Stimulated activated CD4-positive, alpha-beta T cell treated with anti-CD3 and anti-CD28 coated beads, Interleukin-1b, Interleukin-23, amount 100 ng/mL, for 1 hour (primary cell): ENCODE measurements at places on chromosomes 1 and 21.

- no peak for DNase-seq
Observed at GRCh38 chr1:186189156-186189555, 185.9 kb downstream of the TPR start.

DNA sequence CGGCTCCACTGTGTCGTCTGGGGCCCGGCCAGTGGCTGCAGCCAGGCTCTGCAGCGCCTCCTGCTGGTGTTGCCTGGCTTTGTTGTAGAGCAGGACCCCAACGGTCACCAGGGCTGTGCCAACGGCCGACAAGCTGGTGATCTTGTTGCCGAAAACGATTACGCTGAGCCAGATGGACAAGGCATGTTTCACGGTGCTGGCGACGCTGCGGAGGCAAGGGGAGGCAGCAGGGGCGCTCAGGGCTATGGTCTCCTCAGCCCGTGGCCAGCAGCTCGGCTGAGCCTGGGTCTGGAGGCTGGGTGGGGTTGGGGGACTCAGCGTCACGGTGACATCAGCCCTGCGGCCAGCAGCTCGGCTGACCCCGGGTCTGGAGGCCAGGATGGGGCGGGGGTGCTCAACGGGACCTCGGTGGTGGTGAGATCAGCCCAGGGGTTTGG lies 7.0 kb upstream of the CDK11B start:
- no peak for DNase-seq

DNA sequence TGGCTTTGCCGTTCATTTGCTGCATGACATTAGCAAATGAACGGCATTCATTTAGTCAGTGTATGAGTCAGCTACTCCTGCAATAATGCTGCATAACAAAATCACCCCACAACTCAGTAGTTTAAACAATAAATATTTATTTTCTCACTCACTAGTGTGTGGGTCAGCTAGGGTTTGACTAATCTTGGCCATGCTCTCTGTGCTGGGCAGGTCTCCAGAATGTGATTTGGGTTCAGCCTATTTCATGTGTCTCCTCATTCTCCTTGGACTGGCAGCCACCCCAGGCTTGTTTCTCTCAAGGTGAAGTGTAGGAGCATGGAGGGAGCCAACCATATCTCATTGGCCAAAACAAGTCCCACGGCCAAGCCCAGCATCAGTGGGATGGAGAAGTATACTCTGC lies 104.3 kb downstream of the LACTBL1 start:
- DNase-seq, result no peak

DNA sequence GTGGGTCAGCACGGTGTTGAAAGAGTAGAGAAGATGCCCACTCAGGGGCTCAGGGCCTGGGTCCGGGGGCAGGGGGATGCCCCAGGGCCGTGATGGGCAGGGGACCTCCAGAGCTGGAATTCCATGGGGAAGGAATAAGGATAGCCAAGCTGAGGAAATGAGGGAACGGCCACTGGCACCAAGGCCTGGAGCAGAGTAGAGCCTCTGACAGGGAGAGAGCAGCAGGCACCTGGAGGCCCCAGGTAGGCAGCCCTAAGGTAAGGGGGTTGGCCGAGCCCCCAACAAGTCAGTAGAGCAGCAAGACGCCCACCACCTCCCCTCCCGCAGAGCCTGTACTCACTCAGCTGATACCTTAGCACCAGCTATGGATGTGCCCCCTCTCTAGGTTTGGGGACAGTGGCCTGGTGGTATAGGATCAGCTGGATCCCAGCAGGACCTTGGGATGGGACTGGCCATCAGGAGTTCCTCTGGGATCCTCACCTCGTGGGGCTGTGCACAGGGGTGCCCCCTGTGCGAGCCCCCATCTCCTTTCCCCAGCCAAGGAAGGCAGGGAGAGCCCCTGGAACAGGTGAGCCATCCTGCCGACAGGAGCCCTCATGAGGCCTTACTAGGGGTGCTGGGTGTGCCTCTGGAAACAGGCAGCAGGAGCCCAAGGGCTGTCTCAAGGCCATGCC lies 21.0 kb upstream of the ARF1 start:
- DNase-seq, result no peak

GRCh38 chr1:215476541-215476940 lies 90.6 kb upstream of the KCTD3 start:
- no peak for DNase-seq

DNA sequence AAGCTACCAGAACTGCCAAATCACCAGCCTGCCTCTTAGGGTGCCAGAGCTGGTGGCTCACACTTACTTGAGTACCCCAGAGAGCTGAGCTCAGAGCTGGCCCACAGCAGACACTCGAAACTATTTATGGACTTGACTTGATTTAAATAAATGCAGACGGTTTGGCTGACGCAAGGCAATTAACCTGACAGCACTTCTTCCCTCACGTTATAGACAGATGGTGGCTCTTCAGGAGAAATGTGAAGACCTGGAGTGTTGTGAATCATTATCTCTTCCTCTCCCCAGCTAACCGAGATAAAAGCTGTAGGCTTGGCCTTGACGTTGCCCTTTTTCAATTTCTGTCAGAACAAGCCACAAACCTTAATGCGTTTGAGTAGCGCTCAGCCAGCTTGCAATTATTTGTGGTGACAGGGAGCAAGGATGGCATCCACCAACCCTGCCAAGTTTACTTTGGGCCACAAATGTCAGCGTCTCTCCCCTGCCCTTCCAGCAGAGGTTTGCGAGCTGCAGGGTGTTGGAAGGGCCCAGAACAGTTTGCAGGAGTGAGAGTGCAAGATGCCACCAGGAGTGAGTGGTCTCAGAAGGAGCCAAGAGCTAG lies 34.0 kb upstream of the BCAR3 start:
- DNase-seq, result no peak

DNA sequence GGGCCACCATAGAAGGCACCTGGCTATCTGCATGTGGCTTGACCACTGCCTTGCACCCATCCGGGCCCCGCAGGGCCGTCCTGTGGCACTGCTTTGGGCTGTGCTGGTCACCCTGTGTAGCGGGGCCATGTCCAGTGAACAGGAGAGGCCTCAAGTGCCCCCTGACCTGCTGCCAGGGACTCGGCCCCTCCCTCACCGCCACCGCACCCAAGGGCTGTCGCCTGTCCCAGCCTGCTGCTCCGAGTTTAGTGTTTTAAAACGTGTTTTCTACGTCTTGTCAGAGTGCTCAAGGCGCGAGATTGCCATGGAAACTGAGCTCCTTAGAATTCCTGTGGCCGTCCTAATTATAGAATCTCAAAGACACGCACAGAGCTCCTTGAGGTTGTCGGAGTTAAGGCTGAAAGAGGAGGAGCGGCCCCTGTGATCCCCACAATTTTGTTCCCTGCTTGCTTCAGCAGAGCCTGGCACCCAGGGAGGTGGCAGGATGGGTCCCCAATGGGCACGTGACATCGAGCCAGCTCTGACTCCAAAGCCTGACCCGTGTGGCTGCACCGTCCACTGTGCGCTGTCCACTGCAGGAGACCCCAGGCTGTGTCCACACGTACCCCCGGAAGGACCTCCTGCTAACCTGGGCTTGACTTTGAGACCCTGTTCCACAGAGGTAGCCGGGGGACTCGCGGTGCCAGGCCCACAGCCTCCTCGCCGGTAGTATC lies 66.2 kb downstream of the FAAP20 start:
- no peak for DNase-seq

- DNase-seq, result no peak
Observed at GRCh38 chr1:228922722-228923376, 187.6 kb downstream of the RHOU start.

GRCh38 chr1:58922302-58923089 lies 138.6 kb upstream of the JUN start:
- DNase-seq, result no peak

DNA sequence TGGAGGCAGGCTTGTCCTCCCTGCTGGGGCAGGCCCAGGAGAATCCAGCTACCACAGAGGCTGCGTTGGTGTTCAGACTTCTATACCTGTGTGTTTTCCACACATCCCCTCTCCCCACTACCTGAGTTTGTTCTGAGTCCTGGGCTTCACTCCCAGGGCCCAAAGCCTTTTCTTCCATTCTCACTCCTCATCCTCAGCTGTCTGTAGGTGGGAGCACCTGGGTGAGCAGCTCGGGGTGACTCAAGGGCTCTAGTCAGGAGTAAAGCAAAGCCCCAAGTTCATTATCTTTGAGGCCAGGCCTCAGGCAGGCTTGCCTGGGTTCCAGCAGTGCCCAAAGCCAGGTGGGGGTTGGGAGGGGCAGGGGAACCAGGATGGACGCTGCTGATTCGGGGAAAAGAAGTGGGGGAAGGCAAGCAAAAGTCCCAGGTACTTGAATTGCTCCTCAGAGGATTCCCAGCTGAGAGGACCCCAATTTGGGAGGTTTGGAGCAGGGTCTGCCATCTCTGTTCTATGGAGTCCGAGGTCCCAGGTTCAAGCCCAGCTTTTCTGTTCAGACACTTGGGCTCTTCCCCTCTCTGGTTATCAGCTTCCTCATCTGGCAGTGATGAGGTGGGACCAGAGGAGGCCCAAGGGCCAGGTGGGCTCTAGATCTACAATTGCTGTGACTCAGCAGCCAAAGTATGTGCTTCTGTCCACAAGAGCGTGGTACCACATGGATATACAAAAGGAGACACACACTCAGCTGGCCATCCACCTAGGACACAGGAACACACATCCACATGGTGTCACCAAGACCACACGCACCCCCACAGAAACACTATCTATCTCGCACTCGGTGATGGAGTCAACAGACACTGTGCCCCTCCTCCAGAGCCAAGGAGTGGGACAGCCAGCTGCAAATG lies 5.8 kb upstream of the PTPN7 start:
- no peak for DNase-seq

- no peak for DNase-seq
Observed at GRCh38 chr1:232211149-232211548, 418.8 kb downstream of the SIPA1L2 start.

DNA sequence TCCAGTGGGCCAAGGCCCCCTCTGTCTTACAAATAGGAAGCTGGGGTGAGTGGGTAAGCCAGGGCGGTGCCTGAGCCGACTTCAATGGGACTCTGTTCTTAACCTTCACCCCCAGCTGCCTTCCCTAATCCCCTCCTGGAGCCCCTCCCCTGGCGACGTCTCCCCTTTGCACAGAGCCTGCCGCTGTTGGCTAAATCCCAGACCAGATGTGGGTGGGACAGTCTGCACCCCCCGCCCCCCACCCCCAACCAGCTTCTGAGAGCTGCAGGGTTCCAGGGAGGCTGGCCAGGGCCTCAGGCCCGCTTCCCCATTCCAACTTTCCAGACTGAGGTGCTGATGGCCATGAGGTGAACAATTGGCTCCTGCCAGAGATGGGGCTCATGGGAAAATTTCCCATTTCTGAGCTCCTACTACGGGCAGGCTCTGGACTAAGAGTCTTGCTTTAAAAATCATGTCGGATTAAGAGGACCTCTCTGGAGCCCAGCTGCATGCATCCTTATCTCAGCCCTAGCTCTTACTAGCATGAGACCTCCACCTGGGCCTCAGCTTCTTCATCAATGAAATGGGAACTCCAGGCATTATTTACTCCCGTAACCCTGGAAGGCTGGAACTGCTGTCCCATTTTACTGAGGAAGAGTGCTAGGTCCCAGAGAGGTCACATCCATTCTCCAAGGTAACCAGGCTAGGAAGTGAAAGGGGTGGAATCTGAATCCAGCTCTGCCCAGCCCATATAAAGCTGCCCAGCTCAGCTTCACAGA lies 6.4 kb downstream of the COL8A2 start:
- no peak for DNase-seq

- no peak for DNase-seq
Observed at GRCh38 chr21:41827951-41828883, 50.9 kb downstream of the PRDM15 start.

GRCh38 chr1:220575718-220576497 lies 48.0 kb downstream of the MARK1 start:
- no peak for DNase-seq

- no peak for DNase-seq
Observed at GRCh38 chr1:153628638-153629342, 556 bp downstream of the S100A1 start.

GRCh38 chr1:33005838-33006421 lies 30.8 kb downstream of the AK2 start:
- no peak for DNase-seq

- no peak for DNase-seq
Observed at GRCh38 chr1:230772457-230773395, 25.5 kb downstream of the CAPN9 start.

GRCh38 chr21:16642353-16642752 lies 870.5 kb upstream of the CXADR start:
- no peak for DNase-seq
